ENCODE measurements at places on chromosomes 12 and 14.

DNA sequence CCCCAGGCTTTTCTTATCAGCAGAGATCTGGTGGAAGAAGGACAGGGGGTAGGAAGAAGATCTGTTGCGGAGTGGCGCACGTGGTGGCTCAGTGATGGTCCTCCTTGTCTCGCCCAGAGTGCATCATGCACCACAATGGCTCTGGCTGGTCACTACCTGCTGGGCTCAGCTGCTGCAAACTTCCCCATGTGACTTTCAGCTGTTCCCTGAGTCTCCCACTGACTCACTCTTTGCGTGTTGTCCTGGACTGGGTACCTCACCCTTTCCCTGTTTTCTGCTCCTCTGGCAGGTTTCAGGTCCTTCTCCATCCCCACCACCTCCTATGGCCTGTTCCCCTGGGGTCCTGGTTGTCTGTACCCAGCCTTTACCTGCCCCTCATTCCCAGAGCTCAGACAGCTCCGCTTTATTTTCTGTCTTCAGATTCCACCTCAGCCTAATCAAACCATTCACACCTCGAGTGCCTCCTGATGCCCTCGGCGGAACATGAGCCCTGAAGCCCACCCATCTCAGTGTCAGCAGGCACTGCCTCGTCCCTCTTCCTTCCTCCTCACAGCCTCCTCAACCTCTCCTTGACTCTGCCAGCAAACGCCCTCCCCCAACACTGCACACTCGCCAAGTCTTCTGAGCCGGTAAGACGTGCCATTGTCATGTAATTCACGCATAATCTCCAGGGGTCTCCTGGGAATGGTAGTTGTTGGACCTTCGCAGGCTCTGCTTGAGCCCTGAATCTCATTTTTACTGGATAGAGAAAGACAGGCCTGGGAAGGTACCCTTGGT, 1.8 kb downstream of the C1R start:
- DNase-seq, result no peak

GRCh38 chr12:105775343-105775742, 363.4 kb downstream of the NUAK1 start:
- no peak for DNase-seq

DNA sequence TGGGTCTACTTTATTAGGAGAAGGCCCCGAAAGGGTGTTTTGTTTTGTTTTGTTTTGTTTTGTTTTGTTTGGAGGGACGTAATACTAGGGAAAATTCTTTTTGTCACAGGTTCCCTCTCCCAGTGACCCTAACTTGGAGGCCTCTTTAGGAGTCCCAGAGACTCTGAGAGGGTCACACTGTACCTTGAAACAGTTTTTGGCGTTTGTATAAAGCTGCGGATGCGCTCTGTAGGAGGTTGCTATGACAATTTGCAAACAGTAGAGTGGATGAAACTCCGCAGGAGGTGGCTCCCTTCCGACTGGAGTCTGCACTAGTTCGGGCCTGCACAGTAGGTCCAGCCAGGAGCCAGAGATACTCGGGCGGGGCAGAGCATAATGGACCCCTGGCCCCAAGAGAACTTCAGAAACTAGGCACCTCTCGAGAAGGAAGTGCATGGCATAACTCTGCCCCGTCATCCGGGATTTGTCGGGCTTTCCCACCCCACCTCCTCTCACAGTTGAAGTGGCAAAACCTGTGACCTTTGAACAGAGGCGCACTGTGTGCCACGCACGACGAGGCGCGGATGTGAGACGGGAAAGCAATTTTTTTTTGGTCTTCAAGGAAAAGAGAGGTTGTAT, 1.3 kb upstream of the DYRK2 start:
- DNase-seq, result no peak

DNA sequence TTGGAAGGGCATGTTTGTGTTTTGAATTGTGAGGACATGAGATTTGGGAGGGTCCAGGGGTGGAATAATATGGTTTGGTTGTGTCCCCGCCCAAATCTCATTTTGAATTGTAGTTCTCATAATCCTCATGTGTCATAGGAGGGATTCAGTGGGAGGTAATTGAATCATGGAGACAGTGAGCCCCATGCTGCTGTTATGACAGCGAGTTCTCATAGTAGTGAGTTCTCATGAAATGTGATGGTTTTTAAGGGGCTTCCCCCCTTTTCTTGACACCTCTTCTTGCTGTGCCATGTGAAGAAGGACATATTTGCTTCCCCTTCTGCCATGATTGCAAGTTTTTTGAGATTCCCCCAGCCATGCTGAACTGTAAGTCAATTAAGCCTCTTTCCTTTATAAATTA, 260.0 kb downstream of the DUSP6 start:
- DNase-seq, result no peak

- DNase-seq, result no peak
These were observed 65.8 kb downstream of the VWF start for GRCh38 chr12:6058481-6059161.

GRCh38 chr14:62745496-62745895, 299.8 kb downstream of the KCNH5 start:
- no peak for DNase-seq

DNA sequence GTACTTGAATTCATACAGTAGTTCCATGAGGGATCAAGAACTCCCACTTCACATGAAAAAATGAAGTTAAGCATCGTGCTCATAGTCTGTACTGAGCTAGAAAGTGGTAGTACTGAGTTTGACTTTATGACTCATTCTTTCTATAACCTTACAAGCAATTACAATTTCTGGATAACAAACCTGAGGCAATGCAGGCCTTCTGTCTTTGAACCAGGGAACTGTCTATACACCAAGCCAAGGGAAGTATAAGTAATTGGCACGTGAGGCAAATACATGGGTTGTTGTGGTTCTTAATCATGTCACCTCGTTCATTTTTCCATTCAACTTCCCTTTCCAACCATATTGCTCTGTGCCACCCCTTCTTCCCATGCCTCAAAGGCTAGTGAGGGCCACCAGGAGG, 16.8 kb downstream of the GNS start:
- no peak for DNase-seq

- peak; percentile 13 for DNase-seq
These were observed 79.8 kb downstream of the SRRM4 start for GRCh38 chr12:119060847-119061796.

- DNase-seq, result peak; percentile 33
These were observed 14.4 kb downstream of the CLSTN3 start for GRCh38 chr12:7144414-7145120.

- DNase-seq, result peak; percentile 61
These were observed 28.4 kb downstream of the DGLUCY start for GRCh38 chr14:91142214-91142668.

- DNase-seq, result no peak
These were observed 81.2 kb downstream of the ANO4 start for GRCh38 chr12:100875771-100876170.

DNA sequence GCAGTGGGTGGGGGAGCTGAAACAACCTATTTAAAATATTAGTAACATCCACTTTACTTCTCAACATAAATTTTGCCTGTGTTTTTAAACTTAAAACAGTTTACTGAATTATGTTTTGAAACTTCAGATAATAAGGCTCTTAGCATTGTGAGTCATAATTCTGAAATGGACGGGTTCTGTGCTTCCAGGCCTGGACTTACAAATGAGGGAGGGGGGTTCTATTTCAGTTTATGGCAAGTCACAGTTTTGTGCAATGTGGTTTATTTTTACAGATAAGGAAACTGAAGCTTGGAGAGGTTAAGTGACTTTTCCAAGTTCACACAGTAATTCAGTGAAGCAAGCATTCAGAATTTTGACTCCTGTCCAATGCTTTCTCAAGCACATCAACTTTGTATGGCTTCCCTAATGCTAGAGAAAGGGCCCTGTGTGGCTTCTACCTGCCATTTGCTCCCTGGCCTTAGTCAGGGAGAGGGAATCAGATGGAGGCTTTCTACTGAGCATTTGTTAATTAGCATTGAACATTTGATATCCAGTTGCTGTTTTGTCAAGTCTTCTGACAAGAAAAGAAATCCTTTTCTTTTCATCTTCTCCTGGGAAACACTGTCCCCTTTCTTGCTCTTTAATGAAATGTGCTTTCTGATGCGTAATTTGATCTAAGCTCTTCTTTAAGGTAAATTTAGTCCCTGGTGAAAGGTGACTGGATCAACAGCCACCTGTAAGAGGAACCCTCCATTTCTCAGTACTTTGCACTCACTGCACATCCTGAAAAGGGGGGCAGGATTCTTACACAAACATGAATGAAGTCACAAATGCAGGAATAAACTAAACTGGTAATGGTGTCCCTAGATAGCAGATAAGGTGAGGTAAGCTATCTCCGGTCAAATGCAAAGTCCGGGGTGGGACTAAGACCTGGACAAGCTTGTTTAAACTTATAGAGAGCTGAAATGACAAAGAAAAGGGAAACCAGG, 2.5 kb upstream of the SALL2 start:
- DNase-seq, result no peak

GRCh38 chr12:24814379-24815113, 134.4 kb downstream of the BCAT1 start:
- no peak for DNase-seq

DNA sequence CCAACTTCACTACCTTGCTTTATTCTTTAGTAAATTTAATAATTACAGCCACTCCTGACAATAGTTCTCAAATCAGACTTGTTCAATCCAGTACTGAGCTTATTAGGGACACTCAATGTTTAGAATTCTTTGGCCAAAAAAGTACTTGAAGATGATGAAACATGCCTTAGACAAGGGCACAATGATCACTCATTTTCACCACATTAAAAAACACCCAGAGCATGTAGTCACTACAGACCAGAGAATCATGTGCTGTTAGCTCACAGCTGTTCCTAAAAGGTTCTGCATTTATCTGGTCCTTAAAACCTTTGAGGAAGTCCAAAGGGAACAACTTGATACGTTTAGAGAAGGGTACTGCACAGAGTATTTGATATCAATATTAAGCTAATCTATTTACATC, 98.7 kb downstream of the INSM2 start:
- DNase-seq, result no peak

- no peak for DNase-seq
These were observed 252.5 kb downstream of the SLC6A15 start for GRCh38 chr12:84660139-84660538.

GRCh38 chr14:94673071-94673470, 60.9 kb downstream of the SERPINA3 start:
- no peak for DNase-seq

- no peak for DNase-seq
These were observed 107.5 kb downstream of the DAD1 start for GRCh38 chr14:22481546-22481945.

GRCh38 chr12:2094597-2094996, 41.8 kb downstream of the CACNA1C start:
- no peak for DNase-seq

- no peak for DNase-seq
These were observed 389.8 kb downstream of the ETNK1 start for GRCh38 chr12:23014749-23015148.

GRCh38 chr12:91397866-91398532, 215.4 kb upstream of the DCN start:
- DNase-seq, result no peak

- DNase-seq, result no peak
These were observed 448 bp downstream of the TSPAN9 start for GRCh38 chr12:3077572-3078081.

GRCh38 chr12:132503618-132504204, 13.8 kb downstream of the FBRSL1 start:
- no peak for DNase-seq

DNA sequence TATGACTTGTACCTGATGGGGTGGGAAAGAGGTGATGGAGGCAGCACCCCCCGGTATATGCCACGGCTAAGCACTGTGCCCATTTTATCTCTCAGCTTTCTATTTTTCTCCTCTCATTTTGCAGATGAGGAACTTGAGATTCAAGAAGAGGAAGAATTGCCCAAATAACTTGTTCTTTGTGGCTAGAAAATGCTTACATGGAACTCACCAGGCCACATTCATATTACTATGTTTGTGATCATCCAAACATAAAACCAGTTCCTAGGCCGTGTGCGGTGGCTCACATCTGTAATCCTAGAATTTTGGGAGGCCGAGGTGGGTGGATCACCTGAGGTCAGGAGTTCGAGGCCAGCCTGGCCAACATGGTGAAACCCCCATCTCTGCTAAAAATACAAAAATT, 14.5 kb upstream of the PSMD9 start:
- no peak for DNase-seq

- DNase-seq, result no peak
These were observed 47.1 kb downstream of the RPGRIP1 start for GRCh38 chr14:21326972-21327371.

GRCh38 chr12:6534695-6534944, 303 bp downstream of the GAPDH start:
- no peak for DNase-seq

DNA sequence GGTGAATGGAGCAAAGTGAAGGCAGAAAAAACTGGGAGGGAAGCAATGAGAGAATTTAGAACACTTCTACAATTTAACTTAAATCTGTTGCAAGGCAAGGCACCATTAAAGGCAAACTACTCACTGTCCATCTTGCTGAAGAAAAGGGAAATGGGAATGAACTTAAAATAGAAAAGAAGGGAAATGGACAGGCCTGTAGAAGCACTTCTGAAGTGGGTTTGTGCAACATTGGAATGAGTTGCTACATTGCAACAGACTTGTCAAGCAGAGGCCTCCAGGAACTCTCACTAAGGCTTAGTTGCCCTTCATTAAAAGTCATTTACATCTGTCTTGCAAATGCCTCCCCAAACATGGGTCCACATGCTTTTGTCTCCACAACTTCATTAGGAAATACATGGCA, 13.7 kb upstream of the OR10AD1 start:
- DNase-seq, result no peak

GRCh38 chr12:75650100-75650499, 138.7 kb upstream of the KRR1 start:
- DNase-seq, result no peak

DNA sequence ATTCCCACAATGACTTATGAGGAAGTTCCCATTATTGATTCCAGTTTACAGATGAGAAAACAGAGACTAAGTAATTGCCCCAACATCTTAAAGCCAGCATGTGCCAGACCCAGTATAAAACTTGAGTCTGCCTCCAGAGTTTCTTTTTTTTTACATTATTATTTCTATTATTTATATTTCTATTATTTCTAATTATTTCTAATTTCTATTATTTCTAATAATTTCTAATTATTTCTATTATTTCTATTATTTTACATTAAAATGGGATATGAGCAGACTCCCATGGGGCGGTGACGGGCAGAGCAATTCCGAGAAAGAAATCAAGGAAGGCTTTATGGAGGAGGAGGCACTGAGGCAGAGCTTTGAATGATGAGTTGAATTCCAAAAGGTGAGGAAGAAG, 54.4 kb upstream of the BDKRB2 start:
- DNase-seq, result no peak

- DNase-seq, result no peak
These were observed 175.8 kb downstream of the PAWR start for GRCh38 chr12:79514730-79515529.

GRCh38 chr12:74890237-74890599, 319.4 kb downstream of the KCNC2 start:
- DNase-seq, result no peak

DNA sequence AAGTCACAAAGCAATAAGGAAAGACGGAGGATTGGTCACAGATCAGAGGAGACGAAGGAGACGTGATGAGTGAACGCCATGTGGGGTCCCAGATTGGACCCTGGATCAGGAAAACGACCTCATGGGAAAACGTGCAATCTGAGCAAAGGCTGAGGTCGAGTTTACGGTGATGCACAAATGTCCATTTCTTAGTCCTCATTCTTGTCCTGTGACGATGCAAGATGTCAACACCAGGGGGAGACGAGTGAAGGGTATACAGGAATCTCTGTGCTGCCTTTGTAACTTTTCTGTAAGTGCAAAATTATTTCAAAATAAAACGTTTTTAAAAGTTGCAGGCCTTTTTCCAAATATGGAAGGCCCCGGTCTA, 329.8 kb downstream of the MED13L start:
- DNase-seq, result no peak
